Calu3 (cell line): ENCODE measurements at places on chromosomes 5 and 9.

DNA sequence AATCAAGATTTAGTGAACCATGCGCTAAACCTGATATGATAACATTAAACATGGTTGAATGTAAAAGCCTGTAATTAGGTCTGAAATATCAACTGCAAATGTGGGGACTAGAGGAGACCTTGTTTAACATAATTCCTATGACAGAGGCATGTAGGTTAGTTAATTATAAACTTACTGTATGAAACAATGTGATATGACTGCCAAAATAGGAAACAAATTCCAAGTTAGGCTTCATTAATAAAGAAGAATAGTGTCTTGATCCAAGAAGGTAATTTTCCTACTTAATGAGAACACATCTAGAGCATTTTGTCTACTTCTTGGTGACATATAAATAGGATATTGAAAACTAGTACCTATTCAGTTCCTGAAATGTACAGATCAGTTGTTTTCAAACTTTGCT is 136.2 kb upstream of the TARS1 start:
- no peak for DNase-seq

DNA sequence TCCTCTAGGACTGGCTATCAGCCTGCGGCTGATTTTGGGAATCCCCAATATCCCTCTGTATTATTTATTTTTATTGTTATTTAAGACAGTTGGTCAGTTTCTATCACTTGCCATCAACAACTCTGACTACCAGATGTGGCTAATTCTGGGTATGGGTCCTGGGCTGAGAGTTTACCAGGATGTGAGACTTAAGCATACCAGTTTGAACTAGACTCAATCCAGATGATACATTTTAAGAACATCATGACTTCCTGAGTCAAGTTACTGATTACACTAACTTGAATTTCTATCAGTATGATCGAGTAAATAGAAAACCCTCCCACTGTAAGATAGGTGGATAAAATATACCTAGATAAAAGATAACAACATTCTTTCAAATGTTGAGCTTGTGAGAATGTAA is 634.0 kb downstream of the MAT2B start:
- DNase-seq = no peak

DNA sequence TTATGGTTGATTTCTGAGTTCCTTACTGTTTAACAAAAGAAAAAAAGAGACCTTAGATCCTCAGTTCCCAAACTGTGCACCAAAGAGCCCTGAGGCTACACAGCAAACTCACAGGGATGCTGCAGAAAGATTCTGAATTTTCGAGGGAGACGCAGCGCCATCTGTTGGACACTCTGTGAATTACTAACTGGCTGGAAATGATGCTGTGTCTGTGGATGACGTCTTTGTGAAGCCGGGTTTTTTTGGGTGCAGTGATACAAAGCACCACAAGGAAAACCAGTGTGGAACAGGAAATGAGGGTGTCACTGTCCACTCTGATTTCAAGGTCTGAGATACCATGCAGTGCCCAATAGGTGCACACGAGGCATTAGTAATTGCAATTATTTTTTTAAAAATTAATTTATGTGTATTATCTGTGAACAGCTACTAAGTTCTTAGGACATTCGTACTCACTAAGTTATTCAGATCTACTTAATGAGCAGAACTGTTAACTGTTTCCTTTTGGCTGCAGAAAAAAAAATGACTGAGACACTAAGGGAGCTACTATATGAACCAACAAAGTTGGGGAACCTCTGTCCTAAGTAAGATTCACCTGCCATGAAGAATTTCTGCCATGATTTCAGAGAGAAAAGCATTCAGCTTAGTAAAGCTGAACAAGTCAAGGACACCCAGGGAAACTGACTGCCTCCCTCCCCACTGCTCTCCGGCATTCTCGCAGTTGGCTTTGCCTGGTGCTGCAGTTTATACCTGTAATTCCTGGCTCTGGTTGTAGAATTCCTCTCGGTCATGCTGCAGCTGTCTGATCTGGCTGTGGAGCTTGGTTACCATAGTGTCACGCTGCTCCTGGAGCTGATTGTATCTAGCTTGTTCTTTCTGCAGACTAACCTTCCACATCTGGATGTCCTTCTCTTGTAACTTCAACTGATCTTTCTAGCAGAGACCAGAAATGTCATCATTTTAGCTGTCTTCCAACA is 23.4 kb downstream of the SPACA9 start:
- peak; percentile 63 for DNase-seq

DNA sequence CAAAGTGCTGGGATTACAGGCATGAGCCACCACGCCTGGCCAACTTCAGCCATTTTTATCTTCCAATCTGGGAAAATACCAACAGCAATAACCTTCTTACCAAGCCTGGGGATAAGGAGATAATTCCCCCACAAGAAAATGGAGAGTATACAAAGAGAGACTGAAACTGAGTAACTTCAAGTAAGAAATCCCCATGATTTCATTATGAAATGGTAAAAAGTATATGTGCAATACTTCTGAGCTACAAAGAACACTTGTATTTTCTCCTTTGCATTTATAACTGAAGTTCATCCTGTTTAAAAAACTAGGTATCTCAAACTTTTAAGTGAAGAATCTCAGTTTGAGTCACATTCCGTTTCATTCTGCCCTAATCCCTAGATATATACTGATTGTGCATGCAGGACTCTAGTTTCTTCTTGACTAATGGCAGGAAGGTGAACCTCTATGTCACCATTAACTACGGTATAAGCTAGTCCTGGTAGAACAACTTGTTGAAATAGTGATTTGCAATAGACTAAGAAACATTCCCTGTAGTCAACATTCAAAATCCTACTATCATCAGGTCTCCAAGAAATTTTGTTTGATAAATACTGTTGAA is 2071.4 kb downstream of the MAT2B start:
- DNase-seq = no peak

GRCh38 chr5:33958176-33958575 is 22.0 kb downstream of the RXFP3 start:
- DNase-seq = no peak

- no peak for DNase-seq
Observed at GRCh38 chr5:93590493-93590892, 7.5 kb downstream of the NR2F1 start.

- DNase-seq = no peak
Observed at GRCh38 chr5:111143910-111144309, 51.8 kb downstream of the WDR36 start.

DNA sequence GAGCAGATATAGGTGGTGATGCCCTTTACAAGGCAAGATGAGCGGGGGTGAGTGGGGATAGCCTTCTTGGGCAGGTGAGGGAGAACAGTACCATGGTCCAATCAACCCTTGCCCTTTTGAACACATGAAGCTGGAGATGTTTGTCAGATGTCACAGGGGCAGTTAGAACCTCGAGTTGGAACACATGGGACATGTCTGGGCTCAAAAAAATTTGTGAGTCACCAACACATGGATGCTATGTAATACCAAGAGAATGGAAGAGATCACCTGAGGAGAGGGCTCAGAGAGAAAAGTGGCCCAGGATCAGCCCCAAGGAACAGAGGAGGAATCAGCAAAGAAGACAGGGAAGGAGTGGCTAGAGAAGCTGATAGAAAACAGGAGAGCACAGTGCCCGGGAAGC is 4.7 kb downstream of the PHYKPL start:
- DNase-seq = no peak

DNA sequence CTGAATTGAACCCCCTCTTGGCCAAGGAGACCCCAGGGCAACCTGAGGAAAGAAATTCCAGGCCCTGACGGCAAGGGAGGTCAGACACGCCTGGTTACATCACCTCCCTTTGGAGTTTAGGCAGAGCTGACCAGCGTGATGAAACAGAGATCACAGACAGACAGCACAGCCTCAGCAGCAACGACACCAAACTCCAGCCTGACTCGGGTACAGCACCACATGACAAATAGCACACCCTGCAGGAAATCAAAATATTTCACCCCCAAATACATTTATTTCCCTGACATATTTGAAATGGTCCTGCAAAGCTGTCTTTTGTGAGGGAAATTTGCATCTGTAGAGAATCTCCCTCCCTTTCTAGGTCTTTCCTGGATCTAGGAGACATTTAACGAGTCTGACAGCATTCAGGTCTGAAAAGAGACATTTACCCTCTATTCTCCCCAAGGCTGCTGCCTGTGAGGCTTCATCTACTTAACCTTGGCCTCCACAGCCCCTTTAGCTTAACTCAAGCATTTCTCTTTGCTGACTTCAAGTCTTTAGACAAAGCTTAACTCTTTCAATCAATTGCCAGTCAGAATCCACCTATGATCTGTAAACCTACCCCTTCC is 2.6 kb downstream of the QSOX2 start:
- no peak for DNase-seq

- peak; percentile 56 for DNase-seq
Observed at GRCh38 chr5:50667023-50667652, 701 bp downstream of the PARP8 start.

DNA sequence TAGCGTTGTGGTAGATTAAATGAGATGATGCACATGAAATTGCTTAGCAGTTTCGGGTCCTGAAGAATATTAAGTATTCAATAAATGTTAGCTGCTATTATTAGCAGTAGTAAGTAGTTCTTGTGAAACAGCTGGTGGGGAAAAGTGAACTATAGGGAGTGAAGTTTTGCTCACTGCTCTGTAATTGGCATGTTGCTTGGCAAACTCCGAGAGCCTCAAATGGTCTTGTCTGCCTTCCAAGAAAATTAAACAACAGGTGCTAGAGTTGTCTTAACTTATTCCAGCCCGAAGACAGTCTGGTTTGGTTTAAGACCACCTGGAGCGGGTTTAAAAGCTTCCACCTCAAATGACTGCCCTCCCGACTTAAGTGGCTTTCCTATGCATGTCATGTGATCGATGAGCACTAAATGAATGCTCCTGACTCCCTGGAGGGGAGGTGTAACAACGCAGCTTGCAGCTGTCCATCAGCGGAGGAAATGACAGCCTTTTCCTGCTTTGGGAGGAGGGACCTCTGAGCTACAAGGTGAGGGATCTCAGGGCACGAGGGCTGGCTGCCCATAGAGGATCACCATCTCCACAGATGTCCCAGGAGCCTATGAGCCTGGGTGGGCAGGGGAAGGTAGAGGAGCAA is 202.9 kb upstream of the PANK3 start:
- no peak for DNase-seq

DNA sequence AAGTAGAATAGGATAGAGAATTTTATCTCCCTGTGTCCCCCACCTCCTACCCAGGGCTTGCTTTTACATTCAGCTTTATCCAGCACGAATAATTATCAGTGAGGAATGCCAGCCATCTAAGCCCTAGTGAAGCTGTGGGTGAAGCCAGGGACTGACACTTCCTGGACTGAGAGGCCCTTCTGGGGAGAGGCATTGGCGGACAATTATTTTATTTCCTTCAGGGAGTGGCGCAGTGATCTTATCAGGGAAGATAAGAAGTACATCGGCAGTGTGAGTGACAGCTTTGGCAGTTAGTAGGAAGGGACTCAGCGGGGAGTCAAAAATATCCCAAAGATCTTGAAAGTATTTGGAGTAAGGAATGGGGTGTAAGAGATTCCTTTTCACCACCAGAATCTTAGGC is 34.9 kb upstream of the RPS23 start:
- DNase-seq = peak; percentile 21

DNA sequence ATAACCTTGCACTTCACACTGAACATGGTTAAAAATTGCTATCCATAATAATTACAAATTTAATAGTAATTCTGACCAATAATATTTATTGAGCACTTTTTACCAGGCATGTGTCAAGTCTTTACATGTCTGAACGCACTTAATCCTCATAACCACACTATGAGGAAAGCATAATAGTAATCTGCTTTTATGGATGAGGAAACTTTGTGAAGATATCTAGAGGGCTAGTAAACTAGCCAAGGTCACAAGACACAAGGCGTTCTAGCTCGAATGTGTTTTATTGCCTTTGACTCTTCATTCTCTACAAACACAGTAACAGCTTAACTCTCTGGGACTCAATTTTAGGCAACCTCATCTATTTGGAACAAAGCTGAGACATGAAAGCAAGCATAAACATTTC is 205.1 kb downstream of the ARHGEF28 start:
- DNase-seq = no peak

GRCh38 chr9:81607593-81608288 is 81.6 kb downstream of the TLE1 start:
- no peak for DNase-seq
